GM12878 (cell line): ENCODE measurements at places on chromosomes 6 and 20.

GRCh38 chr20:21436205-21436604 is 38.9 kb upstream of the NKX2-4 start:
- DNase-seq, result no peak

DNA sequence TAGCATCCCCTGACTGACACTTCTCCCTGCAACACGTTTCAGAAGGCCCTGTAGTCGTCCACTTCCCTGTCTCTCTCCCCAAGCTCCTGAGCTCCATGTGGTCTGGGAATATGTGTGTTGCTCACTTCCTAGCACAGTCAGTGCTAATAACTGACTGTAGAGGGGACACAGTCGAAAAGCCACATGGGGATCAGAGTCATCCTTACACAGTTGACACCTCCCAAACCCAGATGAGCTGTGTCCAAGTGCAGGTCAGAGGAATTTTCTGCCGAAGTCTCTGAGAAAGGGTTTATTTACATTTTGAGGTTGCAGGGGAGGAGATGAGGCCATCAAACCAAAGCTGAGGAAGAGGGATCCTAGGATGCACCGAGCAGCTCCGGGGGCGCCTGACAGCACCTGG is 3.5 kb upstream of the ADAM33 start:
- no peak for DNase-seq

DNA sequence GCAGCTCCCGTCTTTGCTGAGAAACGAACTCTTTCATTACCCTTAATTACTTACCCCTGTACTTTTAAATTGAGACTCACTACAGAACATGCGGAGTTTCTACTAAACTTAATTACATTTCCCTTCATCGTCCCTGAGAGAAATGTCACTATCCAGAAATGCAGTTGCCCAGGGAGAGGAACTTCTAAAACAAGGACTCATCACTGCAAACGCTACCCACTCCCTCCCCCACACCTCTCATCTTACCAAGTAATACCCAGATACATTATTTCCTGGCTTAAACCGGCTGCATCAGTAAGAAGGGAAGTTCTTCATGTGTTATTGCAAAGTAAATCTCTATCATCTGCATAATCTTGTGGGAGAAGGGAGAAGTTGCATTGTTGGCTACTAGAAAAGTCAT is 138.3 kb downstream of the IPCEF1 start:
- DNase-seq, result no peak

DNA sequence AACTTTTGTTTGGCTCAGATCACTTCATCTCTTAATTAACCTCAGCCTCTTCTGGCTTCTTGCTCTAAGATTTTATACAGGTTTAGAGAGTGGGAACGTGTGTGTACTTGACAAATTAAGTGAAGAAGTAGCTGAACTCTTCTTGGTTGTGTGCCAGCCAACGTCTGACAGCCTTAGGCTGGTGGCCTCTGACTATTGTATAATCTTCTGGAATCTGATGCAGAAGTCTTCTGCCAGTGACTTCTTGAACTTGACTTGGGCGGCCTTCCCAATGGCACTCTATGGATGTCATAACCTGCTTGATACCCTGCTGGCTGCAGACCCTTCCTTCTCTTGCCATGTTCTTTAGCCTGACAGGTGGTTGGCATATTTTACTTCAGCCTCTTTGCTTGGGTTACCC is 660.5 kb downstream of the DOK5 start:
- no peak for DNase-seq

DNA sequence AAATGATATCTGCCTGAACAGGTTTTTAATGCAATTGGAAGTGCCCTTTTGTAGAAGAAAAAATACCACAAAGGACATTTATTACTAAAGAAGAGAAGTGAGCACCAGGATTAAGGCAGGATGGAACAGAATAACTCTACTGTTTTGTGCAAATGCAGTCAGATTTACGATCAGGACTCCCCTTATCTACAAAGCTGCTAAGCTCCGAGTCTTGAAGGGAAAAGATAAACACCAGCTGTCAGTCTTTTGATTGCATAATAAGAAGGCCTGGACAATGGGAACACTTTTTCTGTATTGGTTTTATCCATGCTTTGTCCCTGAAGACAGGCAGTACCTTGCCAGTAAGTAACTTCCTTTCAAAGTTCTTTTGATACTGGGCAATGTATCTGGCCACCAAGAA is 797.9 kb upstream of the SLC35B3 start:
- no peak for DNase-seq

DNA sequence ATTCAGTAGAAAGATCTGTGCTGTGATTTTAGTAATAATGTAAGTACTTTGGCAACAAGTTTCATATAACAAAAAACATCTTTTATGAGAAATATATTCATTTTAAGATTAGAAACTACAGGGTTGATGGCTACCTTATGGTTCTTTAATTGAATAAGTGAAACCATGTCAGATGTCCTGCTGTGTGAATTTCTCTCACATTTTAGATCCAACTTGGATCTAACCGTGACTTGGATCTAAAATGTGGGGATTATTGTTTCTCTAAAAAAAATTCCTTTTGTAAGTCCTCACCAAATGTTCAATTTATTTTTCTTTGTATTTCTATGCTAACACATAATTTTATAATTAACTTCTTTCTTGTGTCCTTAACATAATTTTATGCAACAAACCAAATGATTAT is 30.4 kb downstream of the ZC2HC1B start:
- no peak for DNase-seq

GRCh38 chr20:44302026-44302669 is 8.9 kb downstream of the FITM2 start:
- DNase-seq, result no peak

DNA sequence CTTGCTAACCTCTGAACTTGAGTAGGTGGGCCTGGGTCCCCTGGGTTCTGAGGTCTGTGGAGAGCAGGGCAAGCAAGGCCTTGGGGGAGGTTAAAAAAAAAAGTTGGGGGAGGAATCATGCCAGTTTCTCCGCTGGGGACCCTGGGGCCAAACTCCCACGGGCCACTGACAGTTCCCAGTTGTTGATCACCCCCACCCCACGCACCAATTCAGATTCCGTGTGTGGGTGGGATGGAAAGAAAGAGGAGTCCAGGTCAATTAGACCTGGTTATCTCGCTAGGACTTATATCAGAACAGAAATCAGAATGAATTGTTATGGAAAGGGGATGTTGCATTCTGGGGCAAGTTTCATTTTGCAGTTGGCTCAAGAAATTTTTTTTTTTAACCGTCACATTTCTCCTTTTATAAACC is 46.7 kb upstream of the SUPT3H start:
- DNase-seq, result no peak

GRCh38 chr20:54166987-54167662 is 6.7 kb downstream of the CYP24A1 start:
- DNase-seq, result no peak

DNA sequence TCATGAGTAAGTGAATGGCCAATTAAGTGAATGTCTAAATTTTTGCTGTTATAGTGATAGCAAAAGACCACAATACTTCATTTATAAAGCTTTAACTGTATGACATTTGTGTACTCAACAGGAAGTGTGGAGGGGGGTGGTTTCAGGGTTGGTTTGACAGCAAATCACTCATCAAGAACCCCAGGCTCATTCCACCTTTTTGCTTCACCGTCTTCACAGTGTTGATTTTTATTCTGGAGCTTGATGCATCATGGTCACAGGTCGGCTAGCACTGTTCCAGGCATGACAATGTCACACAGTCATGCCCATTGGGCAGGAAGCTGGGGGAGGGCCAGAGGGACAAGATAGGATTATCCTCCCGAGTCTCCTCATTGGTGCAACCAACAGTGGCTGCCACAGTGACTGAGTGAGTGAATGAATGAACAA is 75.0 kb downstream of the MDGA1 start:
- DNase-seq, result no peak

DNA sequence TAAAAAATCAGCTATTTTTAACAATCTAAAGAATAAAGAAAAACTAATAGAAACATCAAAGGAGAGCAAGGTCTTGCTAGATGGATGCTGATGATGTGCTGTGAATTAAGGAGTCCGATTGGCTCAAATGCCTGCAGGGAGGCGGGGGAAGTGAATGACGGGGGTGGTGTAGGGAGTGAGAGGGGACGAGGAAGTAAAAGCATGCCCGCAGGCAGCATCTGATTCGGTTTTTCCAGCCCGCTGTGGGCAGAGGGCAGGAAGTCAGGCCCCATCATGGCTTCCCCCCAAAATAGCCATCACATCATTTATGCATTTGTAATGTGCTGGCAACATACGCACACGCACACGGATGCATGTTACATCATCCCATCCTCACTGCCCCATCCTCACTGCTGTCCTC is 10.3 kb downstream of the RSPO4 start:
- DNase-seq, result no peak

GRCh38 chr20:61497029-61497627 is 245.1 kb downstream of the CDH4 start:
- DNase-seq, result no peak

DNA sequence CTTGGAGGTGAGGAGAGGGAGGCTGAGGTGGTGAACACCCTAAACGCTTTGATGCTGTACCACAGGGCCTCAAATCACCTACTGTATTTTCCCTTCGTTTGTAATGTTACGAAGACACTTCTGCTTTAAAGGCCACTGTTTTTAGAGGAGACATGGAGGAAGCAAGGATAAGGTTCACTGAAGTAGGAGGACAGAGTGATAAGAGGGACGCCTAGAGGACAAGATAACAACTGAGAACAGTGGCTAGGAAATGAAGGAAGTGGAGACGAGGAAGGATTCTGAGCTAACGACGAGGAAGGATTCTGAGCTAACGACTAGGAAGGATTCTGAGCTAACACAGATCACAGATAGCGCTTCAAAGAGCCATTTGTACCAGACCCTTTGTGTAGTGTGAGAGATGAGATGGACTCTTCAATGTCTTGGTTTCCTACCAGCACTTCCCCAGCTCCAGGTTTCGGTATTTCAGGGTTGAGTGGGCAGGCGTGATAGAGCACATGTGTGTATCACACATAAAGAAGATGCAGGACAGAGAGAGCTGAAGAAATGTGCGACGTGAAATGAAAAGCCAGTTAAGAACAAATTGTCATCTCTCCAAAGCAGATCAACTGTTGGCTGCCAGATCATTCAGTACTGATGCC is 7.5 kb downstream of the SF3B5 start:
- DNase-seq, result no peak

- no peak for DNase-seq
These were observed 77.4 kb downstream of the PAK5 start for GRCh38 chr20:9761476-9761875.

DNA sequence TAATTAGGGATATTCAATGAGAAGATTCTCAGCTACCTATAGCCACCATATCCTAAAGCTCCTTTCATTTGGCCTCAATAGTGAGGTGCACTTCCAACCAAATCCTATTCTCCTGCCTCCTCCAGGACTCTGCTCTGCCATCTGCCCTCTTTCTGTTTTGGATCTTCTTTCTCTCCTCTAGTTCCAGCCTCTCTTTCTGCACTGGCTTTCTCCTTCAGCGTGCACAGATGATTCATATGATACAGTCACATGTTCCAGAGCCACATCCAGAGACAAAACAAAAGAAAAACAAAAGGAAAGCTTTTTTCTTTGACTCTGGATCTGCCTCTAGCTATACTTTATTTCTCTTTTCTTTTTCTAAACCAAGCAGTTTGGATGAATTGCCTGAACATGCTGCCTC is 531.9 kb upstream of the MAN1A1 start:
- no peak for DNase-seq

DNA sequence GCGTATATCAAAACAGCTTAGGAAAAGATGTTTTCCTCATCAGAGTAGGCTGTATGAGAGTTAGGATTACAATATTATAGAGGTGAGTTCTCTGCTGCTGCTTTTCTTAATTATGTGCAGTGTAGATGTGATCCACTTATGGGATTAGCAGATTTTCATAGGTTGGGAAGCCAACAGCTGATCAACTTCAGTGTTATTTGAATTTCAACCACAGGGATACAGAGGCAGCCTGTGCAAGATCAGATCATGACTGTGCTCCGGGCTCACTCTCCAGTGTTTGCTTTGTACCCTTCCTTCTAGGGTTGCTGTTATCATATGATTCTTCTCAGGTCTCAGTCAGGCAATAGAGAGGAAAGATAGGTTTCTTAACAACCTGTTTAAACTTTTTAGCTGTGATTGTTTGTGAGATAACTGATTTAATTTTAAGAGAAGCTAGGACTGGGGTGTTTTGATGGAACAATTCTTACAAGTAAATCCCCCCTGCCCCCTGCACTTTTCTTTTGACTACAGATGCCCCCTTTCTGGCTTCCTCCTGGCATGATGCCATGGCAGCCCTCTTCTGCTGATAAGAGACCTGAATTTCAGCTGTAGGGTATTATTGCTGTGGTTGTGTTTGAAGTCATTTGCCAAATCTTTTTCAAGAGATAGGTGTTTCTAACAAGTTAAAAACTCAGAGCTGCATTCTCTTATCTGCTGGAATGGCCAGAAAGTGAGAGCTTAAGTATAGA is 8.5 kb downstream of the RNF8 start:
- no peak for DNase-seq

DNA sequence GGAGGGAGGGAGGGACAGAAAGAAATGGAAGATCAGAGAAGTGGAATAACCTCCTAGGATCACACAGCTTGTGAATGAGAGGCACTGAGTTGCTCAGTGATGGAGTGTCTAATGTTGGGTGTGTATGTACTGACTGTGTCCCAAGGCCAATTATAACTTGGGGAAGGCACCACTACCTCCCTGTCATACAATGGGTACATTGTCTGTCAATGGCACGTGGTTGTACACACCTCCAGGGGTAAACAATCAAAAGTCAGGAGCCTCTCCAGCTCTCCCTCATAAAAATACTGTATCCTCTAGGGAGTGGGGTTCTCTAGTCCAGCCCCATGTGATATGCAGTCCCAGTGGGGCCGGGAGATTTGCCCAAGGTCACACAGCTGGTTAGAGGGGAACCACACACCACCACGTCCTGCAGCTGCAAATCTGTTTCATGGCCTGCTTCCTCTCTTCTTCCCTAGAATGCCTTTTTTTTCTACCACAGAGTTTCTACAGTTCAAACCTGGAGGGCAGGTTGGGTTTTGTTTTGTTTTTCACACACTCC is 112.5 kb downstream of the SNX5 start:
- DNase-seq, result peak; percentile 86

DNA sequence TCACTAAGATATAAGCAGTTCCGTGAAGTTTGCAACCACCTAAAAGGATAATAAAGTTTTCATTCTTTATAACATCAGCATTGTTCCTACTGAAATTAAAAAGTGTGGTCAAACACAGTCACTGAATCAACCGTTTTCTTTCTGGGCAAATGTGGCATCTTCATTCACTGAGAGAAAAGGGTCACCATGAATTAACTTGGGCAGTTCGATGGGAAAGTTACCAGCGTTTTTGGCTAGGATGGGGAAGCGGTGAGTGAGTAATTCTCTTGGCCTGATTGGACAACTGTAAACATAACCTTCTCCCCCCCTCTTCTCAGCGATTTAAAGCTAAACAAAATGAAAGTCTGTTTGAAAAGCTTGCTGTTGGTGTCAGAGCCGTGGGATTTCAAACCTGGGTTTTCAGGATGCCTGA is 181.8 kb downstream of the SASH1 start:
- no peak for DNase-seq

- no peak for DNase-seq
These were observed 31.5 kb downstream of the ATXN1 start for GRCh38 chr6:16729744-16730143.

- DNase-seq, result no peak
These were observed 37.9 kb upstream of the PCMTD2 start for GRCh38 chr20:64217539-64218221.
